Stimulated activated CD8-positive, alpha-beta memory T cell treated with anti-CD3 and anti-CD28 coated beads, Interleukin-7, amount 100 ng/mL, for 1 hour (primary cell): ENCODE measurements at places on chromosomes 7 and 10.

- DNase-seq = no peak
Measured at GRCh38 chr7:13155188-13155587, 467.8 kb downstream of the ARL4A start.

- DNase-seq = no peak
Measured at GRCh38 chr10:8618834-8619233, 564.3 kb downstream of the GATA3 start.

GRCh38 chr7:72925546-72926120 is 738 bp downstream of the POM121 start:
- no peak for DNase-seq

DNA sequence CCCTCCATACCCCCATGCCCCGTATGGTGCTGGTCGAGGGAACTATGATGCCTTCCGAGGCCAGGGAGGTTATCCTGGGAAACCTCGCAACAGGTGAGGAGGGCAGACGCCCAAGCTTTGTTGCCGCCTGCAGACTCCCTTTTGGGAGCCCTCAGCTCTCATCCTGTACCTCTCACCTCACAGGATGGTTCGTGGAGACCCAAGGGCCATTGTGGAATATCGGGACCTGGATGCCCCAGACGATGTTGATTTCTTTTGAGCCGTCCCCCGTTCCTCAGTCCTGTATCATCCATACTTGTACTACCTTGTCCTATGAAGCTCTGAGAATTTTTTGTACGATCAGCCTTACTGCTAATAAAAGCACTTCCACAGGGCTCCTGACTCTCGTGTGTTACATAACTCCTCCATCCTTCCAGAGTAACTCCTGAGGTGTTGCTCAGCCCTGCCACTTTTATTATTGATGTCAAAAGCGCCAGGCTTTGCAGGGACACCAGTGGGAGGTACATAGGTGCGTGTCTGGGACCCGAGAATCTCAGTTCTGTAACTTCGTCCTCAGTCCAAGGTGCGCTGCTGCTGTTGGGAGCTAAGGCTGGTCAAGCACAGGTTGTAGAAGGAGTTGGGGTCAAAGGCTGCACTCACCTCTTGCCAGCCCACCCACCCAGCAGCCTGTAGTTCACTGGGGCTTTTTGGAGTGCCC is 1.1 kb downstream of the UFSP1 start:
- DNase-seq = no peak

- DNase-seq = no peak
Measured at GRCh38 chr7:139118234-139118804, 8.8 kb upstream of the ZC3HAV1 start.

DNA sequence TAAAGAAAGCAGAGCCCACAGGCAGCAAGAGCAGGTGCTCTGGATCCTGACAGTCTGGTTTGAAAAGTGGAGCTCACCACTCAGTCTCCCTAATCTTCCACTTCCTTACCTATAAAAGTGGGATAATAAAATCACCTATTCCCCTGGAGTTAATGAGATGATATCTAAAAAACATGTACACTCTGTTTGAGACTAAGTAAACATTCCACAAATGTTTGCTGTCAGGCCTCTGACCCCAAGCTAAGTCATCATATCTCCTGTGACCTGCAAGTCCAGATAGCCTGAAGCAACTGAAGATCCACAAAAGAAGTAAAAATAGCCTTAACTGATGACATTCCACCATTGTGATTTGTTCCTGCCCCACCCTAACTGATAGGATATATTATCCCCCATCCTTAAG is 1324.5 kb downstream of the XPNPEP1 start:
- DNase-seq = no peak

DNA sequence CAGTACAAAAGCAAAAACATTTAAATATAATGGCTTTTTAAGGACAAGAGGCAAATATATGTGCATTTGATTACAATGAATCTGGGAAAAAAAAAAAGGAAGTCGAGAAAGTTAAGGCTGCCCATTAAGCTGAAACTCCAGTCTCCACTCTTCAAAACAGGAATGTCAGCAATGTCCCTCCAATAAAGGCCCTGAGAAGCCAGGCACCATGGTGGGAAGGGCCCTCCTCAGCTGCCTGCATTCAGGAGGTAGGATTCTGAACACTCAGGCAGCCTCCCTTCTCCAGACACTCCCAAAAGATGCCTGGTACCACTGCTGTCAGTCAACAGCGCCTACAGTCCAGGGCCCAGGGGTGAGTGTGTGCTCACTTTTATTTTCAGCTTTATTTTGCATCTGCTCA is 121.3 kb upstream of the MGMT start:
- DNase-seq = no peak
